ENCODE measurements at places on chromosomes 1 and 21. TPM values are rescaled to one million over a fixed set of nuclear protein-coding genes. Genes with fewer than 3 reads are reported as not detected.
A peak's percentile ranks its signal among the peaks of the same experiment; 100 is the strongest.

GRCh38 chr21:46474382-46474781 is 15.7 kb downstream of the DIP2A start:
- DNase-seq: no peak
- no peaks in the 10 kb centered on the region for H3K4me1 ChIP-seq
- no peaks in the 10 kb centered on the region for H3K27me3 ChIP-seq
- no peak overlapping the region for H3K27ac ChIP-seq

GRCh38 chr1:223556414-223557129 is 108.9 kb downstream of the CAPN8 start:
- no peaks in the 10 kb centered on the region for H3K27me3 ChIP-seq
- no peak overlapping the region for H3K4me3 ChIP-seq
- no peaks in the 10 kb centered on the region for H3K4me1 ChIP-seq
- no peak overlapping the region for H3K27ac ChIP-seq
- H3K36me3 ChIP-seq: no peaks in the 10 kb centered on the region

- no peak for DNase-seq
- H3K36me3 ChIP-seq: no peaks in the 10 kb centered on the region
- no peak overlapping the region for H3K27ac ChIP-seq
- H3K4me1 ChIP-seq: no peaks in the 10 kb centered on the region
- H3K4me3 ChIP-seq: no peak overlapping the region
Measured at GRCh38 chr1:156826630-156827029, 10.0 kb upstream of the SH2D2A start.

GRCh38 chr1:207867136-207868109 is 43.5 kb downstream of the CD34 start:
- no peak for DNase-seq
- H3K4me1 ChIP-seq: peaks cover 50% of the 10 kb centered on the region
- H3K4me3 ChIP-seq: peak overlapping the region; percentile 76
- no peaks in the 10 kb centered on the region for H3K27me3 ChIP-seq
- no peaks in the 10 kb centered on the region for H3K36me3 ChIP-seq

GRCh38 chr1:52707927-52708655 is 9.9 kb upstream of the COA7 start:
- H3K4me1 ChIP-seq: no peaks in the 10 kb centered on the region
- H3K27ac ChIP-seq: peak overlapping the region; percentile 48
- H3K27me3 ChIP-seq: no peaks in the 10 kb centered on the region
- no peak for DNase-seq

GRCh38 chr21:31447505-31447904 is 103.4 kb upstream of the TIAM1 start:
- H3K36me3 ChIP-seq: no peaks in the 10 kb centered on the region
- no peaks in the 10 kb centered on the region for H3K4me1 ChIP-seq
- H3K27me3 ChIP-seq: no peaks in the 10 kb centered on the region
- H3K4me3 ChIP-seq: no peak overlapping the region
- DNase-seq: no peak

DNA sequence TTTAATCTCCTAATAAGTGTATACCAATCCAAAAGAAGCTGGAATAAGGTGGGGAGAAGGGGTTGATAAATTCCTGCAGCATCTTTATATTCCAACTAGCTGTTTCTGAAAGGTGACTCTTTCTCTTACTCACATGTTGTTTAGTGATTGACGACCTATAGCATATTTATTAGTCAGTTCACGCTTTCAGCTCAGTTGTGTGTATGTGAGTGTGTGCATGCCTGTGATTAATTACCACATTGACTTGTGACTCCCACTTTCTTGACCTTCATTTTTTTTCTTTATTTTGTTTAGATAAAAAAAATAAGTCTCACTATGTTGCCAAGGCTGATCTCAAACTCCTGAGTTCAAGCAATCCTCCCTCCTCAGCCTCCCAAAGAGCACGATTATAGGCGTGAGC is 44.4 kb downstream of the ATP2B4 start:
- no peaks in the 10 kb centered on the region for H3K36me3 ChIP-seq
- no peak overlapping the region for H3K27ac ChIP-seq
- no peaks in the 10 kb centered on the region for H3K27me3 ChIP-seq

F11R gene
- total RNA-seq: 114 TPM

RIIAD1 gene
- total RNA-seq: not detected

GBP3 gene
- 180 TPM for total RNA-seq

SPOCD1 gene
- total RNA-seq: not detected

ENAH gene
- 7.6 TPM for total RNA-seq

COL24A1 gene
- 3.3 TPM for total RNA-seq

TSTD1 gene
- total RNA-seq: 152 TPM

FCRL5 gene
- 1.2 TPM for total RNA-seq

OR10Z1 gene
- not detected for total RNA-seq

Data from Peyer's patch (tissue), 4 donors.